ENCODE measurements at places on chromosomes 12 and 14.

- DNase-seq, result no peak
Measured at GRCh38 chr12:116415408-116416108, 138.1 kb upstream of the MED13L start.

- DNase-seq, result no peak
Measured at GRCh38 chr12:83537428-83538053, 850.8 kb downstream of the TMTC2 start.

- no peak for DNase-seq
Measured at GRCh38 chr14:51744372-51745130, 92.8 kb downstream of the FRMD6 start.

- DNase-seq, result no peak
Measured at GRCh38 chr12:133023566-133023965, 13.7 kb upstream of the ZNF84 start.

GRCh38 chr14:72740966-72741825 lies 152.7 kb downstream of the DPF3 start:
- DNase-seq, result no peak

DNA sequence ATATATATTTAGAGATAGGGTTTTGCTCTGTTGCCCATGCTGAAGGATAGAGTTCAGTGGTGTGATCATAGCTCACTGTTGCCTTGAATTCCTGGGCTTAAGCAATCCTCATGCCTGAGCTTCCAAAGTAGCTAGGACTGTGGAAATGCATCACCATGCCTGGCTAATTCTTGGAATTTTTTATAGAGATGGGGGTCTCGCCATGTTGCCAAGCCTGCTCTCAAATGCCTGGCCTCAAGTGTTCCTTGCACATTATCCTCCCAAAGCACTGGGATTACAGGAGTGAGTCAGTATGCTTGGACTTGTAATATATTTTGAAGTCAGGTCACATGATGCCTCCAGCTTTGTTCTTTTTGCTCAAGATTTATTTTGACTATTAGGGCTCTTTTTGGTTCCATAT lies 178.0 kb downstream of the RPAP3 start:
- no peak for DNase-seq

DNA sequence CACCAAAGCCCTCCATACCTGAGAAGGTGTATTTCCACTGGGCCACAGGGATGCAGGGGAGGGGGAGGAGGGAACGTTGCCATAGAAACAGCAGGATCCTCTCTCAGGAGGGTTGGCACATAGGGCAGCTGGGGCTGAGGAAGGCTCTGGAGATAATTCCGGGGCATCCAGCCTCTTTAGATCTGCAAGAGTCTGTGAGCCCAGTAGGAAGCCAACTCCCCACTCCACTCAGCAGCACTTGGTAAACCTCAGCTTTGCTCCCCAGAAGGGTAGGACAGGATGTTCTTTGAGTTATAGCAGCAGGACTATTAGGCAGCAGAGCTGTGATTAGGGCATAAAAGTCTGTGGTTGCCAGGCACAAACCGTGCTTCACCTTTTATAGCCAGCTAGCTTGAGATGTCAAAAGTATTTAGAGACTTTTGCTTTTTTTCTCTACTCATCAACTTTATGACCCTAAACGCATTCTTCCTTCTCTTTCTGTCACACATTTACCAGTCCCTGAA lies 7.8 kb upstream of the PLEKHG3 start:
- no peak for DNase-seq

- no peak for DNase-seq
Measured at GRCh38 chr12:4006743-4007142, 133.5 kb upstream of the PARP11 start.

- DNase-seq, result no peak
Measured at GRCh38 chr12:59649203-59649602, 53.4 kb downstream of the SLC16A7 start.

- DNase-seq, result no peak
Measured at GRCh38 chr12:68306564-68306963, 25.6 kb downstream of the MDM1 start.

DNA sequence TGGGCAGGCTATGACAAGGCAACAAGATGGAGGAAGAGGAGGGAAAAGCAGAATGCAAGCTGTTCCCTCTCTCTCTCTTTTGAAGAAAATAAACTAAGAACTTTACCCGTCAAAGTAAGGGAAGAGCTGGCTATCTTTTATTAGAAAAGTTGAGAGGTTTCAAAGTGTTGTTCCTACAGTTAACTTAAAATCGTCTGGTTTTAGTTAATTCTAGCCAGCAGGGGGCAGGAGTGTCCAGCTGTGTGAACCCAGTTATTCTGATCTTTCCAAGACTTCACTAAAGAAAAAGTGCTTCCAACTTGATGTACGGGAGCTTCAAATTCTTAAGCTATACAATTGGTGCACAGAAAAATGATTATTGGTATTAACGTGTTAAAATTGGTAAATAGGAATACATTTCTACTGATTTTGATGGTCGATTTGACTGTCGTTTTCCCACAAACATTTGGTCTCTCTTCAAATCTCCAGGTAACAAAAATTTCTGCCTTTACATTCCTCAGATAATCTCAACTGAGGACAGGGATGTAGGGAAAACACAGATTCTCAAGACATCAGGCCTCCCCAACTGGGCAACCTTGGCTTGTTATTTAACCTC lies 28.4 kb upstream of the MON2 start:
- peak; percentile 36 for DNase-seq

- peak; percentile 6 for DNase-seq
Measured at GRCh38 chr12:105455261-105455660, 124.8 kb downstream of the C12orf75 start.

DNA sequence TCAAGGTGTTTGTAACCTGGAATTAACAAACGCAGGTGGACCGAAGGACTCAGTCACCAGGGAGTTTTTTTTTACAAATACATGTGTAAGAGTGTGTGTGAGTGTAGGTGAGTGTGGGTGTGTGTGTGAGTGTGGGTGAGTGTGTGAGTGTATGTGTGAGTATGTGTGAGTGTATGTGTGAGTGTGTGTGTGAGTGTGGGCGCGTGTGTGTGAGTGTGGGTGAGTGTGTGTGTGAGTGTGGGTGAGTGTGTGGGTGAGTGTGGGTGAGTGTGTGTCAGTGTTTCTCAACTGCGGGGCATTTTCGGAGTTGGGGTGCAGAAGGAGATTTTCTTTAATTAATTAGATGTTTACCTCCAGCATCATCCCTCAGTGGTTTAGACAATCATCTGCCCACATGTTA lies 1178.8 kb downstream of the VRK1 start:
- no peak for DNase-seq

DNA sequence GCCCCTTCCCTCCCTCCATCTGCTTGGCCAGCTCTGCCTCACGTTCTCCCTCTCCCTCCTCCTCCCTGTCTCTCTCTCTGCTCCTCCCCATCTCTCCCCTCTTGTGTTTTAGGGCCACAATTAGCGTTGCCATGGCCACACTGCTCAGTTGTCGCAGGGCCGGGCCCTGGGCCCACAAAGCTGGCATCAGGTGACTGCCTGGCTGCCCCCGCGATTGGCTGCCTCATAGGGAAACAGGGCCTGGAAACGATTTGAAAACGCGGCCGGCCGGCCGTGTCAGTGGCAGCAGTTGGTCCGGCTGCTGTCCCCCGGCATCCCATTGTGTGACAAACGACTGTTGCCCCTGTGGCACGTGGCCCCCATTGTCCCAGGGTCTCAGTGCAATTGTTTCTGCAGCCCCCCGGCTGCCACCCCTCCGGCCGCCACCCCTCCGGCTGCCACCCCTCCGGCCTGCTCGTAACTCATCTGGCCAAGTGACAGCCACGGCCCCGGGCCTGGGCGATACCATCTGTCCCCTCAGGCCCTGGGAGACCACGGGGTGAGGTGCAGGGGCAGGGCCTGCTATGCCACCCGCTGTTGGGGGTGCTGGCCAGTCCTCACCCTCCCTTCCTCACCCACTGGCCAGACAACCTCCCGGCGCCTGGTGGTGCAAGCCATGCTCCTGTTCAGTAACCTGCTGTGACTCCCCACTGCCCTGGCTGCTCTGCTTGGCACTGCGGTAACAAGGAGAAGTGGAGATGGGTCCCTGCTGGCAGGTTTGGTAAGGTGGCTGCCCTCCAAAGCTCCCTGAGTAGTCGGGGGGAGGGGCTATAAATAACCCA lies 17.4 kb downstream of the FOXN4 start:
- peak; percentile 90 for DNase-seq

DNA sequence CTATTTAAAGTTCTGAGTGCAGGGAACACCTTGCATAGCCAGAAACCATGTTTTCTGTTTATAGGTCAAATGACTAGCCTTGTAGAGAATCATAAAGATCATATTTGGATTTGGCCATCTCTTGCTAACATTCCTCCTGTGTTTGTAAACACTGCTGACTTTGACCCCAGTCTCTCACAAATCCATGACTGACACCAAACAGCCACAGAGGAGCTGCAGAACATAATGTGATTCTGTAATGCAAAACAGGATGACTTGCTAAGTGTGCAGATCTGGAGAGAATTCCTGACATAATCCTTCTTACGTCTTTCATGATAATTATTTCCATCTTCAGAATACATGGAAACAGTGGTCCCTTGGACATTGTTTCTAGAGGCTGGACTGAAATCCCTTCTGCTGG lies 211.8 kb downstream of the BMP4 start:
- no peak for DNase-seq

DNA sequence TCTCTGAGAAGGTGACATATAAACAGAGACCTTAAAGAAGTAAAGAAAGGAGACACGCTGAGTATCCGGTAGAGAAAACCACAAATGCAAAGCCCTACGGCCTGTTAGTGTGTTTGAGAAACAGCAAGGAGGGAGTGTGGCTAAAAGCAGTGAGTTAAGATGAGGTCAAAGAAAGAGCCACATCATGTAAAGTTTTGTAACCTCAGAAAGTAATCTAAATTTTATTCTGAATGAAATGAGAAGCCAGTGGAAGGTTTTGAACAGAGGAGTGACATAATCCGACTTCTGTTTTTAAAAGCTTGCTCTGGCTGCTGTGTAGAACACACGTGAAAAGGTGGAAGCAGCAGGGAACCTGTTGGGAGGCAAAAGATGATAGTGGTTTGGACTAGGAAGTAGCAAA lies 32.6 kb downstream of the PPP2R5E start:
- DNase-seq, result no peak

DNA sequence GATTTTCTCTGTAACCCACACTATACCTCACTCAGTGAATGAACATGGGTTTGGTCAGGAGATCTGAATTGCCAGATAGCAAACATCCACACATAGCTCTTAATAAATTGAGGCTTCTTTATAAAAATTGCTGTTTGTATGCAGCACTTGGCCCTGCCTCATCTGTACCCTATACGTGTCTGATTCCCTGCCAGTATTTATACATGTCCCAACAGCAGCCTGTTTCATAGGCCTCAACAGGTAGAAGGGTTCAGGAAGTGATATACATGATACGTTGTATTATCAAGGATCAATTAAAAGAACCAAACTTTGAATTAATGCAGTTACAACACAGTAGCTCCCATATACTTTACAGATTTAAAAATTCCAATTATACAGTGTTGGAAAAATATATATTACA lies 32.3 kb downstream of the RASSF9 start:
- DNase-seq, result no peak
